SK-MEL-5 (cell line): ENCODE measurements at places on chromosomes 11 and 22.

DNA sequence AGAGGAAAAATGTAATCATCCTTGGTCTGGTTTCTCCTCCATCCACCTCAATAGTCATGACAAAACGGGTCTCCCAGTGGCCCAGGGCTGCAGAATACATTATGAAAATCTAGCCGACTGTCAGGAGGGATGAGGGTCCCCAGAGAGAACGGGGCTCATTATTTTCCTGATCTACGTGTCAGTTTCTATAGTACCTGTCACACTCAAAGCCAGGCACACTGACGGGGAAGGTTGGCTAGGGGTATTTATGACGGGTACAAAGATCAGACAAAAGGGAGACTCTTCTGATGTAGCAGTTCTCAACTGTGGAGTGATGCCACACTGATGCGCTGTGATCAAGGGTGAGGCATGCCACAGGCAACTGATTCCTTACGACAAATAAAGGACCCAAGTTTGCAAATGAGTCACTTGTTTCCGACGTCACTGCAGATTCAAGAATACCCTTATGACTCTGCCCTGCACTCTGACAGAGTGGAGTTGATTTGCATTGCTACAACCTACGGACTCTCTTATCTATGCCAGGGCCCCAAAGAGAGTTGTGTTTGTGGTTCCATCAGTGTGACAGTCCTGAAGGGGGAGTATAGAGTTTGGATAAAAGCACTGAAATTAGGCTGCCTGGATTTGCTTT is 188.2 kb upstream of the TBCEL start:
- DNase-seq = peak; percentile 3

DNA sequence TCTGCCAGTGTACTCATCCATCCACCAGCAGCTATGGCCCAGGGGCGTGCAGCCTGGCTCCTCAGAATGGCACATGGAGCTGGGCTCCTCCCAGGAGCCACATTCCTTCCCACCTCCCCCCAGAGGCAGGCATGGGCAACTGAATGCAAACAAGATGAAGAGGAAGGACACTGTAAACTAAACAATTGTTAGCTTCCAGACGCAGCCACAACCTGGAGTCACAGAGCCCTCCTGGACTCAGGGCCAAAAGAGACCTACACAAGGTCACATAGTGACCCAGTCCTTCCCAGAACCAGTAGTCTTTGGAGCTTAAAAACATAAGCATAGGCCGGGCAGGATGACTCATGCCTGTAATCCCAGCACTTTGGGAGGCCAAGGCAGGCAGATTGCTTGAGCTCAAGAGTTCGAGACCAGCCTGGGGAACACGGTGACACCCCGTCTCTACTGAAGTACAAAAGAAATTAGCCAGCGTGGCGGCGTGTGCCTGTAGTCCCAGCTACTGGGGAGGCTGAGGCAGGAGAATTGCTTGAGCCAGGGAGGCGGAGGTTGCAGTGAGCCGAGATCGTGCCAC is 30.7 kb upstream of the CLDN5 start:
- DNase-seq = peak; percentile 68

DNA sequence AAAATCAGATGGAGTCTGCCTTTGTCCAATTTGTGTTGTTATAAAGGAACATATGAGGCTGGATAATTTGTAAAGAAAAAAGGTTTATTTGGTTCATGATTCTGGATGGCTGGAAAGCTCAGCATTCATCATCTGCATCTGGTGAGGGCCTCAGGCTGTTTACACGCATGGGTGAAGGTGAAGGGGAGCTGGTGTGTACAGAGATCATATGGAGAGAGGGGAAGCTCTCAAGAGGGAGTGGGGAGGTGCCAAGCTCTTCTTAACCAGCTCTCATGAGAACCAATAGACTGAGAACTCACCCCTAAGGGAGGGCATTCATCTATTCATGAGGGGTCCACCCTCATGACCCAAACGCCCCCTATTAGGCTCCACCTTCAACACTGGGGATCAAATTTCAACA is 40.0 kb downstream of the NEU3 start:
- DNase-seq = peak; percentile 42

DNA sequence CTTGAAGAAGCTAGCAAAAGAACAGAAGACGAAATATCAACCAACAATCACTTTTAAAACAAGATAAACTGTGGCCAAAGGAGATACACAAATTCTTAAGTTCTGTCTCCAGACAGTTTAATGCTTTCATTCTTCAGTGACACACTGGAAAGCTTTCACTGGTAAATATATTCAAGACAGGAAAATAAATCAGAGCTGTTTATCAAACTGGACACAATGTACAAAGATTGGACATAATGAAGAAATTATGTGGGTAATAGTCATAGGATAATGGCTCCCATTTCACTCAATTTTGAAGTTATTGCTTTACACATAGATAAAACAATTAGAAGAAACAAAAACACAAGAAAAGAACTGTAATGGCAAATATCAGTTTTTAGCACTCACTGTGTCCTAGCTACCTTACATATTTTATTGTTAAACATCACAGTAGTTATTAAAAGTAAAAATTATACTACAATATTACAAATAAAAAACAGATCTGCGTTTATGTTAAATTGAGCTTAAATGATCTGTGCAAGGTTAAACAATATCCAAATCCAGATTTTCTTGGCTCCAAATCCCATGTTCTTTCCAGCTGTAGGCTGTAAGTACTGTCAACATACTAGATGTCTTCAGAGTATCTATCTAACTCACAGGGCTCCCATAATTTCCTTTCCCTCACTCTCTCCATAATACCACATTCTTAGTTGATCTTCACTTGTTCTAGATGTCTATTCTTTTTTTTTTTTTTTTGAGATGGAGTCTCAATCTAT is 38.6 kb upstream of the NOX4 start:
- no peak for DNase-seq

GRCh38 chr22:46452195-46453005 is 85.0 kb downstream of the CELSR1 start:
- DNase-seq = no peak

- no peak for DNase-seq
Measured at GRCh38 chr11:1922481-1923081, 3.1 kb downstream of the TNNT3 start.

GRCh38 chr11:6360183-6360582 is 30.1 kb upstream of the SMPD1 start:
- DNase-seq = no peak

GRCh38 chr11:2315395-2316168 is 13.8 kb downstream of the TSPAN32 start:
- DNase-seq = no peak

DNA sequence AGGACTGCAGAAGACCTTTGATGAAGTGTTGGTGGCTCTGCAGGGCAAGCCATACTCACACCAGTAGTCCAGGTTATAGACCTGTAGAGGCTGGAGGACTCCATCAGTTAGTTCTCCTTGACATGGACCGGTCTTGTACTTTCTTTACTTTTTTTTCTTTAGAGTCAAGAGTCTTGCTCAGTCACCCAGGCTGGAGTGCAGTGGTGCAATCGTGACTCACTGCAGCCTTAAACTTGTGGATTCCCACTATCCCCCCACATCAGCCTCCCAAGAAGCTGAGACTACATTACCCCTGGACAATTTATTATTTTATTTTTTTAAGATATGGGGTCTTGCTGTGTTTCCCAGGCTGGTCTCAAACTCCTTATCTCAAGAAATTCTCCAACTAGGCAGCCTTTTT is 49.6 kb upstream of the E2F8 start:
- DNase-seq = no peak

DNA sequence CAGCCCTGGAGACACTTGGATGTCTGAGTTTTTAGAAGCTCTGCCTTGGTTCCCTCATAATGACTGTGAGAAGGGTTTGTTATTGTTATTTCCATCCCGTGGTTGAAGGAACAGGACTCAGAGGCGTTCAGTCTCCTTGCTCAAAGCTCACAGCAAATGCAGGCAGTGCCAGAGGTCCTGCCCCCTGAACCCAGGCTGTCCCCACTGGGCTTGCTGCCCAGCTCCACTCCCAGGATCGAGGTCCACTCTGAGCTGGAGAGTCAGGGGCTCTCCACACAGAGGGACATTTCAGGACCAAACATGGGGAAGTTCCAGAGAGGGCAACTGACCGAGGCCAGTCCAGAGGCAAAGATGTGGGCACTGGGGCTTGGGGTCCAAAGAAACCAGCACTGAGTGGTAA is 14.8 kb downstream of the FGF4 start:
- no peak for DNase-seq

GRCh38 chr11:107853070-107853469 is 5.5 kb downstream of the SLC35F2 start:
- DNase-seq = no peak

DNA sequence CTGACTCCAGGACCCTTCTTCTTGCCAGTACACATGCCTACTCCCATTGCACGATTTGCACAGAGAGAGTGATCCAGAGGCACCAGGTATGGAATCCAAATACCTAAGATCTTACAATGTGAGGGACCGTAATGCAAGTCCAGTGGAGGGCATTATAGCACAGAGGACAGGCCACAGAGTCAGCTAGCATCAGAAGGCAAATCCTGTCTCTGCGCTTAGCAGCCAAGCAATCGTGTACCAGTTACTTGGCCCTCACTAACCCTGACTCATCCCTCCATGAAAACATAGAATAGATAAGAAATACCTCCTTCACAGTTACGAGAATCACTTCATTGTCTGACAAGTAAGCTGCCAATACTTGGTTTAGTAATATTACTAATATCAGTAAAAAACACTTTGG is 69.7 kb upstream of the SLC6A5 start:
- no peak for DNase-seq
